LoVo (cell line): ENCODE measurements at places on chromosomes 1 and 21.

GRCh38 chr1:26153966-26154532 is 4.8 kb upstream of the FAM110D start:
- DNase-seq: no peak

DNA sequence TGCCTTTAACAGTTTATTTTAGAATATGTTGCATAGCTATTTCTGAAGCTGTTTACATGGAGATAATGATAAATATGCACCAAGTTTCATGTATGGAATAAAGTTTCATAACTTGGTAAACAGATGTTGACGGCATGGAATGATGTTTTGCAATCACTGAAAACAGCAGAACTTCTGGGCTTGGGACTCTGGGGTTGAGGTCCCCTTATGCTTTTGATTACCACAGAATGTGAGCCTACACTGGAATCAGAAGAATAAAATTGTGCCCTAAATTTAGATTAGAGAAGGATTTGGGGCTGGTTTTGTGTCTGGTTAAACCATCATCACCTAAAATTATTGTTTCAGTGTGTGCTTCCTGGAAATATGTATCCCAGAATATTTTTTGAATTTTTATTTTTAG is 11.1 kb downstream of the KRTAP24-1 start:
- DNase-seq: no peak

GRCh38 chr21:29360799-29361765 is 62.4 kb downstream of the BACH1 start:
- no peak for DNase-seq

DNA sequence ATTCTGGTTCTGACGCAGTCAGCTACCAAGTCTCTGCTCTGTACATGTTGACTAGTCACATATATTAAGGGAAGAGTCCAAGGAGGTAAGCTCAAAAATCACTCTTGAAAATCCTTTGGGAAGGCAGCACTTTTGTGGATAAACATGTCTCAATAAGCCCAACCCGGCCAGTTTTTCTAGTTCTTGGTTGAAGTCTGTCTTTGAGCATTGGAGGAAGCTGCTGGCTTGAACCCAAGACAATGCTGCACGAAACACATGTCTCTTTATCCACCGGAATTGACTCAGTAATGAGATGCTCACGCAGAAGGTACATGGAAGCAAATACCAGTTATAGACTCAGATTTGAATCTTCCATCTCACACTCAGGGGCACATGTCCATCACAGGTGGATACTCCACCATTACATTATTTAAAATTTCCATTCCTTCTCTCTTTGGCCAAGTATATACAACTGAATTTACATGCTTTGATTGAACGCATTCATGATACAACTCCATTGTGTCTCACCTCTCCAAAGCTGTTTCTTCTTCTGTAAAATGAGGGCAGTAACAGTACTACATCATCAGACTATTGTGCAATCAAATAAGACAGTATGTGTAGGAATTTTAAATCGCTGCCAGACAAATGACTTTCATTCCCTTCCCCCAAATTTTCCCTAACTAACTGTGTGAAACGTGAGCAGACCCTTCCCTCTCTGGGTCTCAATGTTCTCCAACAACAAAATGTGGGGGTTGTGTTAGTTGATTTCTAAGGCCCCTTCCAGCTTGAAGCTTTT is 9.6 kb upstream of the GUCA2A start:
- no peak for DNase-seq

DNA sequence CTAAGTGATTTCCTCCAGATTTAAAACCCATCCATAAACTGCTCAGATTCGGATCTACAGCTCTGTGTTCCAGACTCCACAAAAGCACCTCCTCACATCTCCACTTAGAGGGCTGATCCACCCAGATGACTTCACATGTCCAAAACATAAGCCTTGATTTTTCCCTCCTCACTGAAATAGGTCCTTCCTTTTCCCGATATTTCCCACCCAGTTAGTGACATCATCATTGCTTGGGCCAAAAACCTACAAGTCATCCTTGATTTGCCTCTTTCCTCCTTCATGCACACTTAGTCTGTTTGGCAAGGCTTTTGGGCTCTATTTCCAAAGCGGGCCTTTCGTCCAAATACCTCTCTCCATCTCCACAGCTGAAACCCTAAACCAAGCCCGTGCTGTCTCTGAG is 32.3 kb downstream of the CCDC185 start:
- DNase-seq: no peak

GRCh38 chr1:226457307-226457712 is 49.4 kb upstream of the PARP1 start:
- DNase-seq: no peak

DNA sequence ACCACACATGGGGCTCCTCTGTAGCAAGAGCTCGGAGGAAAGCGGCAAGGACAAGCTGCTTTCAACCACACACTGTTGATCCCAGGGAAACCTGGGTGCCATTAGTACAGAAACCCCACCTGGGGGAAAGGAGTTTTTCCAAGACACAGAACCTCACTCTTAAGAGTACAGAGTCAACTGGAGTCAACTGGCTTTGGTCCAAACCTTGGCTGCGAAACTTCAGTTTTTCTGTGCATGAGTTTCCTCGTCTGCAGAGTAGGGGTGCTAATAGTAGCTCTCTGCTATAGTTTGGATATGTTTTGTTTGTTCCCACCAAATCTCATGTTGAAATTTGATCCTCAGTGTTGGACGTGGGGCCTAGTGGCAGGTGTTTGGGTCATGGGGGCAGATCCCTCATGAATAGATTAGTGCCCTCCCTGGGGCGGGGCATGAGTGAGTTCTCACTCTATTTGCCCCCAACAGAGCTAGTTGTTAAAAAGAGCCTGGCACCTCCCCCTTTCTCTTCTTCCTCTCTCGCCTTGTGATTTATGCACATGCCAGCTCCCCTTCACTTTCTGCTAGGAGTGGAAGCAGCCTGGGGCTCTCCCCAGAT is 161.1 kb downstream of the PIGK start:
- DNase-seq: no peak

DNA sequence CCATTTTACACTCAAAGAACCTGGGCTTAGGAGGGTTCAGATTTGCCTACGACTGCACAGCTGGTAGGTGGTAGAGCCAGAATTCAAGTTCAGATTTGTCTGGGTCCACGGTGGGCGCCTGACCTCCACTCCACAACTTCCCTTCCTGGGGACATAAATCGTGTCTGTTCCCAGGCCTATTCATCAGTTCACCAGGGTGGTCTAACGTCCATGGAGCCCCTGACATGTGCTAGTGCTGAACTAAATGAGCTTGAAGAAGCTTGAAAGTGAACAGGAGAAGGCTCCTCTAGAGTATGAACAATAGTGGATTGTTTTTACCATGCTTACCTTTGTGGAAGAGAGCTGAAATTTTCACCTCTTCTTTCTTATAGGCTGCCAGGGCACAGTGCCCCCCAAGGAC is 32.5 kb upstream of the KIF1B start:
- DNase-seq: no peak

GRCh38 chr21:29376556-29376955 is 77.8 kb downstream of the BACH1 start:
- peak; percentile 13 for DNase-seq
